ENCODE measurements at places on chromosomes 2 and 18.

- H3K27ac ChIP-seq: no peak overlapping the region
- H3K4me1 ChIP-seq: peaks cover 46% of the 10 kb centered on the region
- DNase-seq: no peak
- H3K27me3 ChIP-seq: no peaks in the 10 kb centered on the region
- H3K36me3 ChIP-seq: peaks cover 10% of the 10 kb centered on the region
These were observed 165.5 kb downstream of the GFPT1 start for GRCh38 chr2:69221512-69221911.

DNA sequence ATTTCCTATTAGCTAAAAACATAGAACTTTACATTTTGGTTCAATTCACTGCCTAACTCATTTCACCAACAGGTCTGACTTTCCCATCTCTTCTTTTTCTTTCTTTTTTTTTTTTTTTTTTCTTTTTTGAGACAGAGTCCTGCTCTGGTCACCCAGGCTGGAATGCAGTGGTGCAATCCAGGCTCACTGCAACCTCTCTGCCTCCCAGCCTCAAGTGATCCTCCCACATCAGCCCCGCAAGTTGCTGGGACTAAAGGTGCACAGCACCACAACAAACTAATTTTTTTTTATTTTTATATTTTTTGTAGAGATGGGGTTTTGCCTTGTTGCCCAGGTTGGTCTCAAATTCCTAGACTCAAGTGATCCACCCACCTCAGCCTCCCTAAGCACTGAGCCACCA is 57.8 kb upstream of the HNRNPA3 start:
- H3K4me1 ChIP-seq: no peaks in the 10 kb centered on the region
- H3K27ac ChIP-seq: no peak overlapping the region
- no peak for DNase-seq

GRCh38 chr2:44753552-44754285 is 187.8 kb upstream of the SIX3 start:
- DNase-seq: no peak
- no peak overlapping the region for H3K4me3 ChIP-seq
- no peaks in the 10 kb centered on the region for H3K27me3 ChIP-seq
- no peaks in the 10 kb centered on the region for H3K4me1 ChIP-seq

- DNase-seq: no peak
- peak overlapping the region; percentile 94 for H3K27ac ChIP-seq
- H3K4me1 ChIP-seq: peaks cover 26% of the 10 kb centered on the region
These were observed 710 bp downstream of the LMAN2L start for GRCh38 chr2:96739076-96739632.

DNA sequence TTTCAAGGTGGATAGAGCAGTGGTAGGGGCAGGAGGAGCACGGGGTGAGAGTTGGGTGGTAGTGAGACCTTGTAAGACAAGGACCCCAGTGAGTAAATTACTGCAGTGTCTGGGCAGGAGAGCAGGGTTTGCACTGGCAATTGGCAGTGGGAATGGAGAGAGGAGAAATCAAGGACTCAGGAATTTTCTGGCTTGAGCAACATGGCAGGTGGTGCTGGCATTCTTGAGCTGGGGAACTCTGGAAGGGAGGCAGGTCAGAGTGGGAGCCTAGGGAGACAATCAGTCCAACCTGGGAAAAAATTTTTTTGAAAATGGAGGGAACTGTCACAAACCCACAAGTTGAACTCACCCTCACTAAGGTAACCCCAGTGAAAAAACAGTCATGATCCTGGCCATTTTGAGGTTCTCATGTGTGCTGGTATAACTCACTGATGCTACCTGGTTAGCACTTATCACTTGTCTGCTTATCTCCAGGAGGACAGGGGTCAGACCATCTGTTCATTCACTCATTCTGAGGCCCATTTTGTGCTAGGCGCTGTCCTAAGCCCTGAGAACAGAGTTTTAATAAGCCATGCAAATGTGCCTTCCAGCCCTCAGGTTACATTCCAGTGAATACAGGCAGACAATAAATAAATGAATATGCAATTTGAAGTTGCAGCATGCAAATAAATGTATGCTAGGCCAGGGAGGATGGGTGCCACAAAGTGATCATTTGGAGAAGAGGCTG is 92.2 kb upstream of the SEC11C start:
- H3K27me3 ChIP-seq: no peaks in the 10 kb centered on the region
- H3K36me3 ChIP-seq: no peaks in the 10 kb centered on the region
- no peak overlapping the region for H3K27ac ChIP-seq
- no peak overlapping the region for H3K4me3 ChIP-seq
- peaks cover 23% of the 10 kb centered on the region for H3K4me1 ChIP-seq

DNA sequence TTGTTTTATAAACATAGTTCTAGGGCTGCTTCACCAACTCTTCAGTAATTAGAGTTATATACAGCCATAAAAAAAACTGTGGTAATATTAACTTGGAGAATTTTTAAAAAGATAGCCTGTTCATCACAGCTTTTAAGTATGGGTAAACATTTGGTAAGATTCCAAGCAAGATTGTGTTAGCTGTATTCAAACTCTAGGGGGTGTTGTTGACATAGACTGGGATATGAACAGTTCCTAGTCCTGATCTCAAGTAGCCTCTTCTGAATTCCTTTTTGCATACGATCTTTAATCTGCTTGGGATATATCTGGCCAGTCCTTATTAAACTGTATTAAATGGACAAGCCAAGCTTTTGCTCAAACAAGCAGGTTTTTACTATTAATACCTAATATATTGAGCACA is 13.4 kb downstream of the NOP58 start:
- H3K4me1 ChIP-seq: peaks cover 16% of the 10 kb centered on the region
- H3K27me3 ChIP-seq: no peaks in the 10 kb centered on the region
- no peak overlapping the region for H3K4me3 ChIP-seq
- H3K36me3 ChIP-seq: peaks cover 23% of the 10 kb centered on the region

Measured in osteocyte (in vitro differentiated cells).